ENCODE measurements at places on chromosomes 11 and 22.

DNA sequence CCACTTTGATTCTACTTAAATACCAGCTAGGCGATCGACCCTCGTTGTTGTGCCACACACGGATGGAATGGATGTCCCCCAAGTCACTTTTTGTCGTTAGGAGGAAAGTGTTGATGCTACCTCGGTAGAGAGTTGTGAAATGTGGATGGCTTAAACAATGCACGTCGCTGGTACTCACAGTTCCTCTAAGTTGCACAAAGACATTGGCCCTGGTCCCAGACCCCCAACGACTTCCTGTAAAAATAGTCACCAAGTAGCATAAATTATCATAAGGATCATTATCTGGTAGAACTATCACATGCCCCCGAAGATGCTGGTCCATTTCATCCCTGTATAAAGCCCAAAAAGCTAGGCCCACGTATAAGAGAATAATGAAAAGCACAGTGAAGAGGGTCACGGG, 3.8 kb downstream of the PKDREJ start:
- no peak for DNase-seq

DNA sequence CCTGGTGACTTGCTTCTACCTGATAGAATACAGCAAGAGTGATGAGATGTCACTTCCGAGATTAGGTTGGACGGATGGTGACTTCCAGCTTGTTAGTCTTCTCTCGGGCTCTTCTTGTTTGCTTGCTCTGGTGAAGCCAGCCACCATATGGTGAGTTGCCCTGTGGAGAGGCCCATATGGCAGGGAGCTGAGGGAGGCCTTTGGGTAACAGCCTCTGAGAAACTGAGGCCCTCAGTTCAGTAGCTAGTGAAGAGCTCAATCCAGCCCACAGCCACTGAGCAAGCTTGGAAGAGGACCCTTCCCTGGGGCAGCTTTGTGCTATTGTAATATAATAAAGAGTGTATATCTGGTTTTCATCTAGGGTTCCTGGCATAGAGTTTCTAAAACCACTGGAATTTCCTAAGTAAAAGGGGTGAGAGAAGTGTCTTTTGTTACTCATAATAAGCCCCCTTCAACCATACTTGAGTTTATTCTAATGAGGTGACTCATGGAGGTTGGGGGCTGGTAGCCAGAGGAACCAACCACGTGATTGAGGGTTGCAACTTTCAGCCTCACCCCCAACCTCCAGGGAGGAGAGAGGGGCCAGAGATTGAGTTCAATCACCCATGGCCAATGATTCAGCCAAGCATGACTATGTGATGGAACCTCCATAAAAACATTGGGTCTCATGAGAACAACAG, 8.0 kb upstream of the TPCN2 start:
- no peak for DNase-seq

GRCh38 chr11:8808226-8808585, 102.8 kb upstream of the AKIP1 start:
- no peak for DNase-seq

GRCh38 chr22:49658902-49659280, 168.8 kb downstream of the BRD1 start:
- no peak for DNase-seq

- DNase-seq = no peak
Measured at GRCh38 chr11:86192519-86193257, 51.9 kb upstream of the EED start.

DNA sequence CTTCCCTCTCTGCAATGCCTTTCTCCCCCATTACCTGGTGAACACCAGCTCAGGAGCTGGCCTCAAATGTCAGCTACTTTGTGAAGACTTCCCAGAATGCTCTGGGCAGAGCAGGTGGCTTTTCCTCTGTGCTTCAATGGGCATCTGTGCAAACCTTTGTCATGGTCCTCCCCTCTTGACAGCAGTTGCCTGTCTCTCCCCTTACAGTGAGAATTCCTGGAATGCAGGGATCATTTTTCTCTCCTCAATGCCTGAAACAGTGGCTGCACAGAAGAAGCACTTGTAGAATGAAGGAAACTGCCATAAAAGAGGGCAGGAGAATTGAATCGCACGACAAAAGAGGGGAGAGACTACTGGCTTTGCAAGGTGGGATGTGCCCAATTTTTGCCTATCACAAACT, 92.8 kb upstream of the NARS2 start:
- no peak for DNase-seq

DNA sequence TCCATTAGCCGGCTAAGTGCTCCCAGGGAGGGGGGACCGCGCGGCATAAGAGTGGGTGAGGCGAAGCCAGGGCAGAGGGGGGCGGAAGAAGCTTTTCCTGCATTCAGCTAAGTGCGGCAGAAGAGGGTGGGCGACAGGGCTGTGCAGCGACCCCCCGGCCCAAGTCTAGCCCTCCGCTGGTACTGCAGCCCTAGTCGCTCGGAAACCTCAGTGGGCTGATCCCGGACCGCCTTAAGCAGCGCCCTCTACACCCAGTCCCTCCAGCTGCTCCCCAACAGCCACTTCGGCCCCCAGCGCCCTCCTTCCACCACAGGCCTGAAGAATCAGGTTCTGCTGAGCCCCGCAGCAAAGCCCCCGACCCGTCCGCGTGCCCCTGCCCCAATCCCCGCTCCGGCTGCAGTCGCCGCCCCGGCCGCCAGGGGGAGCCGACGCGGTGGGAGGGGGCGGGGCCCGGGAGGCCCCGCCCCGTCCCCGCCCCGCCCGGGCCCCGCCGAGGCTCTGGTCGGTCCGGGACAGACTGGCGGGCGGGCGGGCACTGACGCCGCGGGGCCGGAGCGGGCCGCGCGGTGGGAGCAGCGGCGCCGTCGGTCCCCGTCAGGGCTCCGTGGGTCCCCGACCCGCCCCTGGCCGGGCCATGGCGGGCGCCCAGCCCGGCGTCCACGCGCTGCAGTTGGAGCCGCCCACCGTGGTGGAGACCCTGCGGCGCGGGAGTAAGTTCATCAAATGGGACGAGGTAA, at the start of gene PLCB3:
TSS of gene PLCB3 (plus strand) at position 515 of the 737 bp plus-strand sequence. CDS start at position 635, 120 bp downstream.
- DNase-seq = no peak

DNA sequence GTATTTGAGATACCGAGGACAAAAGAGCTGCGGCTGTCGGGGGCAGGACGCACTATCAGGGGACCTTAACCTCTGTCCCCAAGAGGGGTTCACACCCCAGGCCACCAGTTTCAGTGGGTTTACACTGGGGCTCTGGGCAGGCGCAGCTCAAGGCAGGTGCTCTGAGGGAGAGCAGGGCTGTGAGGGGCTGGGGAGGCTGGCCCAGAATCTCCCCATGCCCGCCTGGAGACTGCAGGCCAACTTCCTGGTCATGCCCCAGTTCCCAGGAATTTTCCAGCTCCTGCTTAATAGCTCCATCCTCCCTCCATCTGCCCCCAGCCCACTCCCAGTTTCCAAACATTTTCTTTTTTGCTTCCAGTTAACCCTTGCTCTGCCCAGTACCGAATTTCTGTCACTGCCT, 7.6 kb upstream of the PGA3 start:
- no peak for DNase-seq

DNA sequence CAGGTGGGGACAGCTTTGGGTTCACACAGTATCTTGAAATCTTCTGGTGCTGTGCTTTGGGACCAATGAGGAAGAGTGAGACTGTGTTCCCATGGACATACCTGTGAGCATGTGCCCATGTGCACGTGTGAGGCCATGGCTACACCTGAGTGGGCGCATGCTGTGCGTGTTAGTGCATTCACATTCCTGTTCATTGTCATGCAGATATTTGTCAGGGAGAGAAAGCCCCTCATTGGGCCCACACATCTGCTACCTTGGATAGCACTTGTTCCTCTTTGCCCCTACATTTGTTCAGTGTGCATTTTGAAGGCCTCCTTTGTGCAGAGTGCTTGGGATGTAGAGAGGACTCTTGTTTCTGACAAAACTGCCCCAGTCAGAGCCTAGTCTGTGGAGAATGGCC, 154.3 kb upstream of the E2F8 start:
- DNase-seq = no peak

- no peak for DNase-seq
Measured at GRCh38 chr11:88357323-88358039, 19.9 kb upstream of the CTSC start.

DNA sequence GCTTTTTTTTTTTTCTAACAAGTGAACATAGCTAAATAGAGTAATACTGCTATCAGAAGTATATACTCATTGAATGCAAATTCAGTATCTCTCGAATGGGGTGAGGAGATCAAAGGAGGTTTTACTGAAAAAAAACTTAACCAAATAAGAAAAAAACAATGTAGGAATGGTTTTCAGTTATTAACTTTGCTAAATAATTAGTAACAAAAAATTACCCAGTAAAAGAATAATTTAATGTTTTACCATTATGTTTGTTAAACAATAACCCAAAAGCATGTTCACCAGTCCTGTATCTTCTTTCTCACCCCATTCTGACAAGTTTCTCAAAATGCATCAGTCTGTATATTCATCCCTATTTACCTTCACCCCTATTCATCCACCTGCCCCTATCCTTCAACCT, 22.6 kb upstream of the CTSC start:
- DNase-seq = no peak

DNA sequence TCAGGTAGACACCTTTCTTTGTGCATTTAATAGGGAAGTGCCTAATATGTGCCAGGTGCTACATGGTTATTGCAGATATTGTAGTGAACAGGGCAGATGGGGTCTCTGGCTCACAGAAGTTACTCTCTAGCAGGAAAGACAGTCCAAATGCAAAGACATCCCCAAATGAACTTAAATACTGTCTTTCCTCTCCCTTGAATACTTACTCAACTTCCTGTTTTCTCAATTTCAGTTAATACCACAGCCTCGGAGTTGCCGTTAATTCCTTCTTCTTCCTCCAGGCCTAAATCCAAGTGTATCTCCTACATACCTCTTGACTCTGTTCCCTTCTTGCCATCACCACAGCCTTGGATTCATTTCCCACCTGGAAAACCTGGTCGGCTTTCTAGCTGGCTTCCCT, 134.3 kb upstream of the SESN3 start:
- no peak for DNase-seq

DNA sequence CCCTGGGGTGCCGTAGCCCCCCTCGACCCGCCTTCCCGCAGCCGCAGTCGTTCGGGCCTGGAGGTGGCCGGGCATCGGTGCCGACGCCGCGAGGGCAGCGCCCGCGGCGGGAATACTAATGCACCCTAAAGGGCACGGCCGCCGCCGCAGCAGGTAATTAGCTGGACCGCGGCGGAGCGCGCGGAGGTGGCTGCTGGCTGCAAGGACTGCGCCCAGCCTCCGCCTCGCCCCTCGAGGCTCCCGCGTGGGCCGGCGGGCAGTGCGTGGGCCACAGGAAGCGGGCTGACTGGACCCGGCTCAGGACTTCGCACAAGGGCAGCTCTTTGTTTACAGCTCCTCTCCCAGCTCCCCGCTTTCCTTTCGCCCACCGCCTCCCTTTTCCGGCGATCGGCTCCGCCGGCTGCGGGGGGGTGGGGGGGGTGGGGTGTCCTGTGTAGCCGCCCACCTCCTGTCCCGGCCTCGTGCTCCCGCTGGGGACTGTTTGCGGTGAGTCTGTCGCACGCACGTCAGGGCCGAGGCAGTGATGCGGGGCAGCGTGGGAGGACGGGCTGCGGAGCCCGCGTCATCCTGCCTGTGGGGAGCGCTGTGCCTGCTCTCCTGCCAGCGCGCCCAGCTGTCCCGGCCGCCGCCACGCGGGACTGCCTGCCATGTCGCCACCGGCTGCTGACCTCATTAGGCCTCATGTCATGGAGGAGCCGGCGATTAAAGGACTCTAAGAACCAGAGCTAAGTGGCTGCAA, 53.2 kb downstream of the GRIK4 start:
- DNase-seq = no peak

GRCh38 chr11:115132436-115133228, 371.6 kb downstream of the CADM1 start:
- DNase-seq = no peak

DNA sequence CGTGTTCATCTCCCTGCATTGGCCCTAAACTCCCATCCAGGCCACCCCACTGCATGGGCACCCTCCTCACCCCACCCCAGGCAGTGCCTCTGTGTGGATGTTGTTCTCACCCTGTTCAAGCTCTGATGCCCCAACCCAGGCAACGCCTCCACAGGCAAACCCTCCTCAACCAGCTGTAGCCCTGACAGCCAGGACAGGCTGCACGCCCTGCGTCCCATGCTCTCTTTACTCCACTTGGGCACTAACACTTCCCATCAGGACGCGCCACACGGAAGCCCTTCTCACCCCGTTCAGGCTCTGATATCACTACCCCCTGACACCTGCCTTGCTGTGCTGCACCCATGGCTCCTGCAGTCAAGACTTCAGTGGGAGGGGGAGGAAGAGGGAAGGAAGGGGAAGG, 47.9 kb downstream of the KCNJ1 start:
- DNase-seq = no peak

DNA sequence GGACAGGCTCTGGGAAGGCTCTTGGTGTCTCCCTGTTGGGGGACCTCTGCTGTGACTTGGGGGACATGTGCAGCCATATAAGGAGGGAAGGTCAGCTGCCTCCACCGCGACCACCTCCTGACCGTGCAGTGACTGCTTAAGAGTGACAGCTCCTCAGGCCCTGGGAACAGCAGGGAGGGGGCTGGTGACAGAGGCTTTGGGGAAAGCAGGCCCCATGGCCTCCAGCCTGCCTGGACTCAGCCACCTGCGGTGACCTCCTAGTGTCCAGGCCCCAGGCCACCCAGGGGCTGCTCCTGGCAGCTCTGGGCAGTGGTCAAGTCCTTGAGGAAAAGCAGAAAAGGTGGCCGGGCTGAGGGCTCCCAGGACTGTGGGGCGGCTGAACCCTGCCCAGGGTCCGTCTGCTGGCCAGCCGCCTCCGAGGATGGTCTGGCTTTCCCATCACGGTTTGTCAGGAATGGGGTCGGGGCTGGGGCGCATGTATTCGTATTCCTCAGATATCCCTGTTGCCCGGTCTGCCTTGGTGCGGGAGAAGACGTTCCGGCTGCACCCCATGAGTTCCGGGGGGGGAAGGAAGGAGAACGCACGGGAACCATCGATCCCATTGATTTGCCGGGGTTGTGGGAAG, 96.8 kb downstream of the WNT7B start:
- peak; percentile 13 for DNase-seq

- no peak for DNase-seq
Measured at GRCh38 chr22:47206164-47206563, 443.7 kb downstream of the TBC1D22A start.

DNA sequence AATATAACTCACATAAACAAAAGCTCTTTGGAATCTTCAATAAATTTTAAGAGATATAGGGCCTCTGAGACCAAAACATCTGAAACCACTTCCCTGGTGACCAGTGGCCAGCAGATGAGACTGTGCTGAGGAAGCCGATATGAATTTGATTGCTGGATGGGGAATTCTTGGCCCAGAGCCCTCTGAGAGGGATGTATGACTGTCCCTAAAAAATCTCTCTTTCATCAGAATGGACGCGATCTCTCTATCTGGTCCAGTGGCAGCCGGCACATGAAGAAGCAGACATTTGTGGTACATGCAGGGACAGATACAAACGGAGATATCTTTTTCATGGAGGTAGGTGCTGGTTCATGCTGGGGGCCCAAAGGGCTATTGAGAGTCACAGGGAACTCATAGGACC, 37.5 kb downstream of the MYBPC3 start:
- DNase-seq = no peak

Data from mesothelial cell of epicardium (in vitro differentiated cells).